ENCODE measurements at places on chromosomes 4 and X.
A peak's percentile ranks its signal among the peaks of the same experiment; 100 is the strongest.

DNA sequence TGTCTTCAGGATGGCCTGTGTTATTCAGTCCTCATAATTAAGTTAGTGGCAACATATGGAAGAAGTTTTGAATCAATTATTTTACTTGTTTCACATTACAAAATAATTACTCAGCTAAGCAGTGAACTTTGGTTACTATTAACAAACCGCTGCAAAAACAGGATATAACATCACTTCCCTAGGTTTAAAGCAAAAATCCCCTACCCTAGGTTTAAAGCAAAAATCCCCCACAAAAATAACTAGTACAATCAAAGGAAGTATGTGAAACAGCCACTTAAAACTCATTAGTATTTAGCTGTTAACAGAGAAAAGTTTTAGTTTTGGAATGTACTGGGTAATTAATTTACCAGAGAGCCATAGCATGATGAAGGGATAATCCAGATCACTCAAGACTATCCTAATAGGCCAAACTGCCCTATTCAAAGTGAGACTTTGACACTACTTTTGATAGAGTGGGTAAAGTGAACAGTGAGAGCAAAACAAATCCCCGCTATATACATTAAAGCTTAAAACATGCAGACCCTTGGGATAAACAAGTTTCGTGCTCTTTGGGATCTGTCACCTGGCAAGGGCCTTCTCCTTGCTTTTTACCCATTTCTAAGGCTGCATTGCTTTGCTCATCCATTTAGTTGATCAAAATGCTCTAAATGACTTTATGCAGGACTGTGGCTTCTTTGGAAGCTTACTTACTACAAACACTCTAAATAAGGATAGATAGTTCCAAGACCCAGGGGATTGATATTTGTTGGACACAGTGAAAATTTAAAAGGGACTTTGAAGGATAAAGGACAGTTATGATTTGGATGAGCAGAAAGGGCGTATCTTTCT is 36.4 kb upstream of the GPR174 start:
- no peak for DNase-seq

DNA sequence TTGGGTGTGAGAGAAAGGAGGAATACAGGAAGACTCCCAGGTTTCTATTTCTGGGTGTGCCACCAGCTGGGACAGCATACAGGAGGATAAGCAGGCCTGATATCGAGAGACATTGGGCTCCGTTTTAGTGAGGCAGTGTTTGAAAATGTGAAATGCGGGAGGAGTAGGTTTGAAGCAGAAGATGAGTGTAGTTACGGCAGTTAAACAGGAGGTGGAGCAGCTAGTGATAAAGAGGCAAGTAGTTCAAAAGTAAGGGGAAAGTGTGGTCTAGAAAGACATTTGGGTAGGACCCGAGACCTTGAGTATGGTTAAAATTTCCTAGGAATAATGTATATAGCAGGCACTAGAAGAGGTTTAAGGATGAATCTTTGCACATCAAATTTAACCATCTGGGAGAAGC is 42.4 kb downstream of the DCUN1D4 start:
- no peak for DNase-seq

- DNase-seq, result no peak
These were observed 144.7 kb downstream of the DCK start for GRCh38 chr4:71138007-71138615.

DNA sequence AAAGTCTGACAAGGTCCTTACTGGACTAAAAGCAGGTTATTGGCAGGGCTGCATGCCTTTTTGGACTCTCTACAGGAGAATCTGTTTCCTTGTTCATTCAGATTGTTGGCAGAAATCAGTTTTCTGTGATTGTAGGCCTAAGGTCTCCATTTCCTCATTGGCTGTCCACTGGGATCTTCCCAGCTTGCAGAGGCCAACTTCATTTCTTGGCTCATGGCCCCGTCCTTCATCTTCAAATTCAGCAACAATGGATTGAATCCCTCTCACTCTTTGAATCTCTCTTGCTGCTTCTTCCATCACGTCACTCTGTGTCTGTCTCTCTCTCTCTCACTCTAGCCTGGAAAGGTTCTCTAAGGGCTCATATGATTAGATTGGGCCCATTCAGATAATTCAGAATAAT is 14.9 kb upstream of the GLUD2 start:
- no peak for DNase-seq

GRCh38 chrX:110046001-110046400 is 43.1 kb downstream of the TMEM164 start:
- DNase-seq, result peak; percentile 70

All from NCI-H2081 treated with DMSO at 0.1 percent for 48 hours (cell line).